Activated CD8-positive, alpha-beta memory T cell treated with anti-CD3 and anti-CD28 coated beads, Interleukin-2, amount 50 U/mL, for 4 hours (primary cell): ENCODE measurements at places on chromosomes 6 and 20.
A peak's percentile ranks its signal among the peaks of the same experiment; 100 is the strongest.

DNA sequence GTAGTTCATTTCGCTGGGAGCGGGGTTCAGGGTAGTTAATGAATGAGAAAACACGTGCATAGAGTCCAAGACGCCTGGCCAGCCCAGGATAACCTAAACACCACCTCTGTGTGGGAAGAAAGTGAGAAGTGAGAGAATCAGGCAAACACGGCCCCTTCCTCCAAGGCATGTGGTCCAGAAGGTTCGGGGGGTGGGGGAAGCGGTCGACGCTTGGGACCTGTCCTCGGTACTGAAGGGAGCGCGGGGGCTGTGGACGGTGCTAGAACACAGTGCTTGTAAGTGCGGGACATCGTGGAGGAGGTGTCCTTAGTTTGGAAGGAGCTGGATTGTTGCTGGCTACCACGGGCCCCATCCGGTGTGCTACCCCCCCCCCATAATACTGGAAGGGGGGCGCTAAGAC is 1.7 kb upstream of the VSTM2L start:
- no peak for DNase-seq

DNA sequence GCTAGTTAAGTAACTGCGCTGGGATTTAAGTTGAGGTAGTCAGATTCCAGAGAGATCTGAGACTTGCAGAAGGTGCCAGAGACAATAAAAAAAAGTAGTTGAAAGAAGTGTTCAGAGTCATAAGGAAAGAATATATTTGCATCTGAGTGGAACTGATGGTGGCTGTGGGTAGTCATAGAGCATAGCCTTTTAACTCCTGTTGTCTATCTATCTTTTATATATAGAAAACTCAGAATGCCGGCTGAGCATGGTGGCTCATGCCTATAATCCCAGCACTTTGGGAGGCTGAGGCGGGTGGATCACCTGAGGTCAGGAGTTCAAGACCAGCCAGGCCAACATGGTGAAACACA is 62.0 kb downstream of the CARMIL1 start:
- DNase-seq, result no peak

GRCh38 chr6:129329678-129330077 is 380.3 kb downstream of the ARHGAP18 start:
- no peak for DNase-seq

GRCh38 chr6:136751522-136751956 is 40.7 kb downstream of the MAP3K5 start:
- no peak for DNase-seq

DNA sequence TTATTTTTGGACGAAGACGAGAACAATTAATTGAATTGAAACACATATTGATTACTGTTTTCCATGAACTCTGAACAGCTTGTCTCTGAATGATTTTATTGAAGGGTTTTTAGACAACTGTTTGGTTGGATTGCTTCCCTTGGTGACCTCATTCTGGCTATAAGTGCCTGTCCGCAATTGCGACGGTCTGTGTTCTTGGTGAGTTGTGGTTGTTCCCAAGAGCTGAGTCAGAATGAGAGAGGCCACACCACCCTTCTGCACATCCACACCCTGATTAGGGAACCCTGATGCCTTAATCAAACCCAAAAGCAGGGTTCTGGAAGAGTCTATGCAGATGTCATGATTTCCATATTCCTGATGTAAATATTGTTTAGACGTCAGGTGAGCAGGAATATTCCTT is 747.0 kb downstream of the PTPRT start:
- DNase-seq, result no peak

GRCh38 chr6:34810017-34810882 is 18.4 kb downstream of the BLTP3A start:
- no peak for DNase-seq

DNA sequence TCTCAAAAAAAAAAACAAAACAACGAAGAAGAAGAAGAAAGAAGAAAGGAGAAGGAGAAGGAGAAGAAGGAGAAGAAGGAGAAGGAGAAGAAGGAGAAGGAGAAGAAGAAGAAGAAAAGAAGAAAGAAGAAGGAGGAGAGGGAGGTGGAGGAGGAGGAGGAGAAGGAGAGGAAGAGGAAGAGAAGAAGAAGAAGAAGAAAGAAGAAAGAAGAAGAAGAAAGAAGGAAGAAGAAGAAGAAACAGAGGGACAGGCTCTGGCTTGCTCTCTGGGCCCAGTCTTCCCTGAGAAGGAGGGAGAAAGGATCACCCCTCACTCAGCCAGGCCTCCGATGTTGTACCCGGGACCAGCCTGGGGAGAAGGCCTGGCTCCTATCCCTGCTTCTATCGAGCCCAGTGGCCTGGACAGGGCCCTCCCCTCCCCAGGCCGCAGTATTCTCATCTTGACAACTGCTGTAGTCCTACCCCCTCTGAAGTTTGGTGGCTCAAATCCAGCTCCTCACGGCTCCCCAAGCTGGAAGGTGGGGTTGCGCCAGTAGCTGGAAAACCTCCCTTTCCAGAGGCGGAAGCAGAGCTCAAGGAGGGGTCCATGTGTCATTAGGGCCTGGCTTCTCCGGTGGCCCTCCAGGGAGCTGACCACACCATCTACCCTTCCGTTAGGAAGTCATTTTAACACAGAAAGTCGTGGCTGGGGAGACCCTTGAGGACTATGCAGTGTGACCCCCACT is 18.9 kb downstream of the C6orf132 start:
- DNase-seq, result no peak

GRCh38 chr20:11832397-11832796 is 85.3 kb upstream of the BTBD3 start:
- DNase-seq, result no peak

- no peak for DNase-seq
Observed at GRCh38 chr20:40464731-40465208, 224.3 kb downstream of the MAFB start.

DNA sequence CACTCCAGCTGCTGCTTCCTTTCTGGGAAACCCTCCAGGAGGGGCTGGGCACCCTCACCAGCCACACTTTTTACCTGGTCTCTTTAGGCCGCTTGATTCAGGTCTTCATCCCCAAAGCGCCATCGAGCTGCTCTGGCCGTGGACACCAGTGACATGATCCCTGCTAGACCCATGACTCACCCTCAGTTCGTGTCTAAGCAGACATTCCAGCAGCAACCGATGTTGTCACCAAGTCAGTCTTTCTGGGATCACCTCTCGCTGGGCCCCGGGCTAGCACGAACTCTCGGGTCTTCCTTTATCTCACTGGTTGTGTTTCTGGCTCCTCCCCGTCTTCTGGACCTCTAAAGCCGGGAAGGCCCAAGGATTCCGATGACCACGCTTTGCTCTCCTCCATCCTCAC is 43.0 kb upstream of the GPR31 start:
- no peak for DNase-seq

DNA sequence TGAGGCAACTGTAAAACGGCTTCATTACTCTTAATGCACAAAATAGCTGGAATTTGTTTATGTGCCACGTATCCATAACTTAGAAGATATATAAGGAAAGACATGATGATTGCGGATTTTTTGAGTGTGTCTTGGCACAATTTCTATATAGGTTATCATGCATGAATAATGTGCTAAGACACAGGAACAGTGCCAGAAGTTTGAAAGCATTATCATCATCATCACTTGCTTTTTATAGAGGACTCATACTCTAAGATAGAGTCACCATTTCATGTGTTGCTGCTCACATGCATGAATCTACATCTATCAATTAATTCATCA is 113.4 kb downstream of the ELOVL4 start:
- no peak for DNase-seq

DNA sequence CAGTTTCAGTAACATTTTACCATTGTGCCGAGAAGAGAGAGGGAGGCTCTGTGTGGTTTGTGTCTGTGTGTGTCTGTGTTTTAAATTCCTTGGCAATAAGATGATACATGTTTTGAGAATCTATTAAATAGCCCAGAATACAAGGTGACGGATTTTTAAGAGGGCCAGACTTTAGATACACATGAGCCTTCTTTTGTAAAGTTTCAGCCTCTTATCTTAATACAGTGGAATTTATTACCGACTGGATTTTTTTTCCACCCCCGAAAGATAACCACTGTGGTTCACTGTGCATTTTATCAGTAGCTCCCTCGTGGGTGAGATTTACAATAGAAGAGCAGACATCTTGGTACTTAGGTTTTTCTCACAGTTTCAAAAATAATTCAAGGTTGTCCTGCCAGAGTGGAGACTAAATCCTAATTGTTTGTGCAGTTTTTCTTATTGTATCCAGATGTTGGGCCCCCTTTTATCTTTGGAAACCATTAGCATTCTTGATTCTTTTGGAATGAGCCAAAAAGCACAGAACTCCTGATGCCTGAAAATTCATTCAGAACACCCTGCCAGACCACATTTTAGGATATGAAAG is 49.9 kb downstream of the STK4 start:
- no peak for DNase-seq

DNA sequence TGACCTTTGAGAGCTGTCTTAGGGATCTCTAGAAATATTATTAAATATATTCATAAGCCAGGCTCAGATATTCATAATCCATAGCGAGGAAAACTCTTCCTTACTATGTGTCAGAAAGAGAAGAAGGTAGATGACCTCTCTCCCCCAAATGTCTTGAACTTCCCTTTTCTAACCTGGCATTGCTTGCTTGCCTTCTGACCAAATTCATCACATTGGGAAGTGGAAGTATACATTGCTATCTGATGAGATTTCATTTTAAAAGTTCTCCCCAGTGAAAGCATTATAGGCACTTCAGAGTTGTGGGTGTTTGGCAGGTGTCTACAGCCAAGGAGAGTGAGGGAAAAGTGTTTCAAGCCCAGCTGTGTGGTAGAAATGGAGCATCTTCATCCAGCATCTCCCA is 197.3 kb downstream of the ZFAND3 start:
- DNase-seq, result no peak

GRCh38 chr6:109383438-109383940 is 1.2 kb upstream of the CD164 start:
- no peak for DNase-seq

- DNase-seq, result no peak
Observed at GRCh38 chr6:137878486-137879285, 11.6 kb downstream of the TNFAIP3 start.

GRCh38 chr20:43988867-43989266 is 74.2 kb downstream of the TOX2 start:
- no peak for DNase-seq

DNA sequence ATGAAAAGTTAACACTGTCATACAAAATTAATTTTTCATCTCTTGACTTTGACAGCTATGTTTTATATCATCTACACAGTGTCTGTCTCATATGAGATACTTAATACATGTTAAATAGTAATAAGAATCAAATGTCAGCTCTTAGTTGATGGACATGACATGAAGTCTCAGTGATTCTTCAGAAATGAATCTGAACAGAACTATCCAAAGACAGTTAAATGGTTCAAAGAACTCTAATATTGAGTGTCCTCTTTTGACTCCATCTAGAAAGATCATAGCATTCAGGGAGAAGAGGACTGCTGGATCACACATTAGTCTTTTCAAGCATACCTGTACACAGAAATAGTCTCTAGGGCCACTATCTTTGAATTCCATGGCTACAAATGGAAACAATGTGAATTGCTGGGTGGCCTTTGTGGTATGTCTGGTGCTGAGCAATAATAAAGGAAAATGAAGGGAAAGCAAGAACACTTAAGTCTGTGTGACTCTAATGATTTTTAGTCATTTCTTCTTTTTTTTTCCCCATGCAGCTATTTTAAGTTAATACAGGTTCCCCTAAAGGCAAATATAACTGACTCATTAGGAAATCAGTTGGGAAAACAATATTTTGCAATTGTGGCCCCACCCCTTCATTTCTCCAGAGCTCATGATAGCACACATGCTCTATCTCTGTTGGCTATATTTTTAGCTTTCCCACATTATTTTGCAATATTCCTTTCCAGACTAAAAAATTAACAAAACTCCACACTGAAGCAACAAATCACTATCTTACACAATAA is 367.5 kb downstream of the GRIK2 start:
- no peak for DNase-seq

GRCh38 chr6:14765106-14765505 is 480.8 kb upstream of the JARID2 start:
- DNase-seq, result no peak

GRCh38 chr6:2186516-2186915 is 58.9 kb downstream of the GMDS start:
- DNase-seq, result no peak

- no peak for DNase-seq
Observed at GRCh38 chr6:139186242-139186641, 51.4 kb downstream of the HECA start.

DNA sequence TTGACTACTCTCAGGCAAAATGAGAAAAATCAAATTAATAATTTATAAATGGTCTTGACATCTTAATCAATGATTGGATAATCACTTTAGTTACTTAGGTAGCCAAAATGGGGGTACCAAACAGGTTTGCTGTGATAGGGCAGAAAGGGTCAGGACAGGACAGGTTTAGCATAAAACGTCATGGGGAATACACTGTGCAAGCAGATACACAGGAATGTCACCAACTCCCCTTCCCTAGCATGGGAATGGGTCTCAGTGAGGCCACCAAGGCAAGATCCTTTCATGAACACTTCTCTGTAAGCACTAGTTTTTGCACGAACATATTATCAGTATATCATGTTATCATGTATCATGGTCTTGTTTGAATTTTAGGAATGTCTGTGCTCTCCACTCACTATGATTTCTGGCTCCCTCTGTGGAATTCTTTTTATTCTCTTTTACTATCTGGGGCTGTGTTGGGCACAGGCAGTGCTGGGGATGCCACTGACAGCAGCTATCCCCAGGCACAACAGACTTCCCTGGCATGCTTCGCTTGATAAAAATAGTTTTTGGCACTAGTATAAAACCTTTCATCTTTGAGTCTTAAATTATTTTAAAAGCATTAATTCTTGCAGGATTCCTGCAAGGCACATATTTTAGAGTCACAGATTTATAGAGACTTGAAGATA is 18.3 kb downstream of the PTCHD4 start:
- no peak for DNase-seq

DNA sequence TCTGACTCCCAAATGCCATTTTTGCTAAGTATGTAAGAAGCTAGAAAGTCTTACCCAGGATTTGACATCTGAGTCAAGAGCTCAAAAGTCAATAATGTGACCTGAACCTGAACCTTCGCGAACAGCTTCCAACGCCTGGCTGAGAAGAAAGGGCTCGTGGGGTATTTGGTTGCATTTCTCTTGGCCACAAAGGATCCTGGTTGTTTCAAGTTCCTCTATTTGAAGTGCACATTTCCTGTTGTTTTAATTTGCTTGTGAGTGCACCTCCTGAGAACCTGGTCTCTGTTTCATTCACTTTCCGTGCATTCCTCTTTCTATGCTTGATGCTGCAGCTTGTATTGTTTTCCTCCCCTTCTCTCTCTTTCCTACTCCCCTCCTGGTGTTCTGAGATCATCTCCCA is 212.5 kb downstream of the FOXA2 start:
- no peak for DNase-seq

DNA sequence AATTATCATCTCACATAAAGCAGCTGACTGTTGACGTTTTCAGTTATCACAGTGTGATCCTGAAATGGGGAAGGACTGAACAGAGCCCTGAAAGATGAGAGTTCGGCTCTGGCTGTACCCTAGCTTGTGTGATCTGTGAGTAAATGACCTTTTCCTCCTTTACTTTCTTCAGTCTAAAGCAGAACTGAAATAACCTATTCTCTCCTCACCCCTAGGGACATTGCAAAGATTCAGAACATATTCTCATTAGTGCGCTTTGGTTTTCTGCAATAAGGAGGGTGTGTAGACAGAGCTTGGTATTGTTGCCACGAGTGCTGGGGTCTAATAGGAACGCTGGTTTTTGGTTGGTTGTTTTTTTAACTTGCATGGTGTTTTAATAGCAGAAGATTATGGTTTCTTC is 16.7 kb downstream of the FARS2 start:
- no peak for DNase-seq

GRCh38 chr6:160360955-160361354 is 12.8 kb downstream of the SLC22A3 start:
- no peak for DNase-seq

- DNase-seq, result peak; percentile 56
Observed at GRCh38 chr6:160137989-160138835, 16.6 kb downstream of the SLC22A1 start.

GRCh38 chr6:163354761-163355425 is 59.6 kb upstream of the QKI start:
- DNase-seq, result no peak
